KG1 (cell line): ENCODE measurements at places on chromosomes 3 and 15.
A peak's percentile ranks its signal among the peaks of the same experiment; 100 is the strongest.

- no peak for DNase-seq
These were observed 95.7 kb downstream of the OXSM start for GRCh38 chr3:25885544-25885943.

- no peak for DNase-seq
These were observed 93.1 kb downstream of the LRIG1 start for GRCh38 chr3:66407611-66408218.

- DNase-seq, result no peak
These were observed 6.3 kb downstream of the TIGIT start for GRCh38 chr3:114299941-114300624.

DNA sequence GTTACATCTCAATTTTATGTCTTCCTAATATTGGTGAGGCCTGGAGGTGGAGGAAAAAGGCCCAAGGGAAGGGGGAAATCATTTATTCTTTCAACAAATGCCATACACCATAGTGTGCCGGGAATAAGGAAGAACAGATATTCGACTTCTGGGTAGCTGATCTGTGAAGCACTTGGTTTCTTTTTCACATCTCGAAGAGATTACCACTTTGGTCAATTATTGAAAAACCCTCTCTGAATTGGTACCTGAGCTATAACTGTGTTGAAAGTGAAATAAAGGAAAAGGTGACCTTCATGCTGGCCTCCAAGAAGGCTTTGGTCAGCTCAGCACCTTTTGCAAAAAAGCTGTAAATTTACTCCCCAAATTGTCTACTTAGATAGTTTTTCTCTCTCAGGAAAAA is 14.2 kb upstream of the MB21D2 start:
- no peak for DNase-seq

DNA sequence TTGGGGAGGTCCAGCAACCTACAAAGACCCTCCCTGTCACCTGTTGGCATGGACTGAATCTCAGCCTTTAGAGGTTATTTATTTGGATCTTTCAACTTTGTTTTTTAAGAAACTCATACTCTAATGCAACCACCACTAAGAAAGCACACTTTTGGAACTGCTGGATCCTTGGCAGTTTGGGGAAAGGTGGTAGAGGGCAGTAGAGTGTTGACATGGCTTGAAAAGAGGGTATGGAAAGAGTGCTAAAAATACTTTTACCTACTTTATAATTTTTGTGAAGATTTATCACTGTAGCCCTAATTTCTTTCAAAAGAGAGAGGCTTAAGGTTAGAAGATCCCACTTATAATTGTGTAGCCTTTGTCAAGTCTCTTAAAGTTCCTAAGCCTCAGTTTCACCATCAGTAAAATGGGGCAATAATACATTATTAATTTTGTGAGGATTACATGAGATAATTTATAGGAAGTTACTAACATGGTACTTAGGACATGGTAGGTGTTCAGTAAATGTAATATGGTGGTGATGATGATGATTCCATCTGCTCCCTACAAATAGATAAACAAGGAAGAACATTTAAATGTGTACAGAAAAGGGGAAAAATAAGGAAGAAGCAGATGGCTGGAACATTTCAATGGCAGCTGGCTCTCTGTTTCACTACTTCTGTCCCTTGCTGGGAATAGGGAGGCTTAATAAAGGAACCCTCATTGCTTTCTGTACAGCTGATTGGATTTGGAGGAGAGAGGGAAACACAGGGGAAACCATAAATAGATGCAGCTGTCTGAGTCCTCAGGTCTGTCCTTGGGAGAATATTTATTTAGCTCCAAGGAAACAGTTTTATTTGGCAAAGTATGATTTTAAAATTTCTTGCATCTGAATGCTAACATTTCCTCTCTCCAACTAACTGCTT is 208.4 kb upstream of the ADAMTS9 start:
- no peak for DNase-seq

- no peak for DNase-seq
These were observed 426.6 kb upstream of the THBS1 start for GRCh38 chr15:39154227-39154638.

DNA sequence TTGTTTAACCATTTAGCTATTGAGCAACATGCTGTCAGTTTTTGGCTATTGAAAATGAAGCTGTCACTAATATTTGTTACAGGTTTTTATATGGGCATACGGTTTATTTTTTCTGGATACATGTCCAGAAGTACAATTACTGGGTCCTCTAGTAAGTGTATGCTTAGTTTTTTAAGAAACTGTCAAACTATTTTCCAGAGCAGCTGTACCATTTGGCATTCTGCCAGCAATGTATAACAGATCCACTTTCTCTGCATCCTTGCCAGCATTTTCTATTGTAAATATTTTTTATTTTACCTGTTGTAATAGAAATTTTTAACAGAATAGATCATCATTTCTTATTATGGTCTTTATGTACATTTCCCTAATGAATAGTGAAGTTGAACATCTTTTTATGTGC is 658.8 kb downstream of the EDEM1 start:
- no peak for DNase-seq

- no peak for DNase-seq
These were observed 79.5 kb downstream of the IQSEC1 start for GRCh38 chr3:12993517-12994356.

GRCh38 chr15:97081666-97082226 is 751.2 kb downstream of the NR2F2 start:
- DNase-seq, result no peak

DNA sequence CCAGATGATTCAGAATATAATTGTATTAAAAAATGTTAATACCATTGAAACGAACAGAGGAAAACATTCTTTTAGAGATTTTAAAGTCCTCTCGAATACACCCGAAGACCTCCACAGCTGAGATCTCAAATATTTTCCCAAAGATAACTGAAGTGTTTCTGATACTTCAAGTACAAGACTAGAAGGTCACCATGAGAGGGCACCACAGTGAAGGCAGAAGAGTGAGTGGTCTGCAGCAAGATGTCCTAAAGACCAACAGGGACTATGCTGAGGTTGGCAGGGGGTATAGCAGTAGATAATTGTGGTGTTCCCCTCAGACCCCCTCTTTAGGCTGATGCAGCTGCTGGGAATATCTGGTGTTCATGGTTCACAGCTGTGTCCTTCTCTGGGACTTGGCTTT is 156.5 kb downstream of the PDCD6IP start:
- DNase-seq, result no peak

- DNase-seq, result no peak
These were observed 87.8 kb downstream of the SEC22A start for GRCh38 chr3:123289391-123290106.

DNA sequence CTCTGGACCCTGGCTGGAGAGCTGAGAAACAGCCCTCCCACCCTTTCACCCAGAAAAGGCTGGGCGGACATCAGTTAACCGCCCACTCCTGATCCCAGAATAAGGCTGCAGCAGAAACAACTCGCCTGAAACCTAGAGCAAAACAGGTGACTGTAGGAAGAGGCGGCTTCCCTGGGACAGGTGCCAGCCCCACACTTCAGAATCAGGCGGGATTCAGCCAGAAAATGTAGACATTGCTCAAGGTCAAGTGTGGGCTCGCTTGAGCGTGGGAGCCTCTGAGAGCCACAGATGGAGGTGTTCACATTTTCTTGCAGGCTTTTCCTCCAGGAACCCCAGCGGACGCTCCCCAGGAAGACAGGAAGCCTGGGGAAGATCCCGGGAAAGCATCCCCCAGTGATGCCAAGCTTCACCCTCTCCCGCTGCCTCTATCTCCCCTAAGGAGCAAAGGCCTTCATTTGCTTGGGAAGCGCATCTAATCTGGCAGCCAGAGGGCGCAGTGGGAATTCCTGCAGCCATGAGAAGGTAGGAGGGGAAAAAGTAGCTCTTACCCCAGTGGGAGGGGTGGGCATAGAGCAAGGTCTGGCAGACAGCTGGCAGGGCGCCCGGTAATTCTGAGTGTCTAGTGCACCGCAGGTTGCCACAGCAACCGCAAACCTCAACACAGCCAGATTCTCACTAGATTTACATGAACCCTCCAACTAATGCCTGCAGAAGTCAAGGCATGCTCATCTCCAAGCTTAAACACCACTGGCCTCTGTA is 77.7 kb downstream of the OCA2 start:
- DNase-seq, result no peak

GRCh38 chr15:29064290-29064689 is 178.5 kb downstream of the APBA2 start:
- no peak for DNase-seq

DNA sequence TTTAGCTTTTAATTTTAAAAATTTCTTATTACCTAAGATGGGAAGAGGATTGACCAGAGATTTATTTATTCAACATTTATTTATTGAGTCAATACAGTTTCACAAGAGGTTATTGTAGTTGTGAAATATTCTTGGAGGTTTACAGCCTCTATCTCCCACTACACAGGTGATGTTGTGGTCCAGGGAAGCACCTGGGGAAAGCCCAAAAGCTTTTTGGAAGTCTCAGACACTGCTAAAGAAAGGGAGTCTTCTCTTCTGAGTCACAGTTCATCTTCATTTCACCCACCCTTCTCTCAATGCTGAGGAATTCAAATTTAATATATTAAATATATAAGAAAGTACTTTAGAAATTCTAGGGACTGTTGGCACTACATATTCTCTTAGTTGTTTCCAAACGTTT is 41.8 kb downstream of the SERPINI1 start:
- DNase-seq, result no peak

GRCh38 chr3:194806991-194807630 is 121.4 kb downstream of the FAM43A start:
- no peak for DNase-seq

GRCh38 chr15:94100863-94101262 is 130.5 kb upstream of the MCTP2 start:
- no peak for DNase-seq

GRCh38 chr15:42461261-42461660 is 29.7 kb downstream of the ZNF106 start:
- no peak for DNase-seq

DNA sequence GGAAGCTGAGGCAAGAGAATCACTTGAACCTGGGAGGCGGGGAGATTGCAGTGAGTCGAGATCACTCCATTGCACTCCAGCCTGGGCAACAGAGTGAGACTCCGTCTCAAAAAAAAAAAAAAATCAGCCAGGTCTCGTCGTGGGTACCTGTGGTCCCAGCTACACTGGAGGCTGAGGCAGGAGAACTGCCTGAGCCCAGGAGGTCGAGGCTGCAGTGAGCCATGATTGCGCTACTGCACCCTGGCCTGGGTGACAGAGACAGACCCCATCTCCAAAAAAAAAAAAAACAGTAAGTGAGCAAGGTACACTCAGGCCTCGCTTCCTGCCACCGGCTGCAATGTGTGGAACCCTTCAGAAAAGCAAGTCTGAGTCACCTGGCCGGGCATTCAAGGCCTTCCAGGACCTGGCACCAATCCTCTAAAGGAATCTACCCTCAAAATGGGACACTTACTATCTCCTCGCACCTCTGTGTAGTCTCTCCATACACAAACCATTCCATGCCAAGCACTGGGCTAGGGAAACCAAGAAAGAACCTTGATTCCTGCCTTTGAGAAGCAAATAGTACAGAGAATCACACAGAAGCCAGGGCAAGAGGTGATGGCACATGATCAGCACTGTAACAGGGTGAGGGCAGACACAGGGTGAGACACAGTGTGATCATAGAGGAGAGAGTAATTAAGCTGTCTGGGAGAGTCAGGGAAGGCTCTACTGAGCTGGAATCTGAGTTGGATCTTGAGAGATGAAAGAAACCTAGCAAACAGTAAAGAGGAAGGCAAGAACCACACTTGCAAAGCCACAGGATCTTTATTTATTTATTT is 9.7 kb downstream of the SCAMP2 start:
- no peak for DNase-seq

DNA sequence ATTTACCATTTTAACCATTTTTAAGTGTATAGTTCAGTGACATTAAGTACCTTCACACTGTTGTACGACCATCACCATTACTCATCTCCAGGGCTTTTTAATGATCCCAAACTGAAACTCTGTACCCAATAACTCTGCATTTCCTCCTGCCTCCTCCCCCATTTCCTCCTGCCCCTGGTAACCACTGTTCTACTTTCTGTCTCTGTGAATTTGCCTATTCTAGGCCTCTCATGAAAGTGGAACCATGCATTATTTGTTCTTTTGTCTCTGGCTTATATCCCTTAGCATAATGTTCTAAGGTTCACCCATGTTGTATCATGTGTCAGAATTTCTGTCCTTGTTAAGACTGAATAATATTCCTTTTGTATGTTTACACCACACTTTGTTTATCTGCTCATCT is 154.2 kb downstream of the MECOM start:
- no peak for DNase-seq

GRCh38 chr15:53811530-53811929 is 52.1 kb upstream of the WDR72 start:
- no peak for DNase-seq

DNA sequence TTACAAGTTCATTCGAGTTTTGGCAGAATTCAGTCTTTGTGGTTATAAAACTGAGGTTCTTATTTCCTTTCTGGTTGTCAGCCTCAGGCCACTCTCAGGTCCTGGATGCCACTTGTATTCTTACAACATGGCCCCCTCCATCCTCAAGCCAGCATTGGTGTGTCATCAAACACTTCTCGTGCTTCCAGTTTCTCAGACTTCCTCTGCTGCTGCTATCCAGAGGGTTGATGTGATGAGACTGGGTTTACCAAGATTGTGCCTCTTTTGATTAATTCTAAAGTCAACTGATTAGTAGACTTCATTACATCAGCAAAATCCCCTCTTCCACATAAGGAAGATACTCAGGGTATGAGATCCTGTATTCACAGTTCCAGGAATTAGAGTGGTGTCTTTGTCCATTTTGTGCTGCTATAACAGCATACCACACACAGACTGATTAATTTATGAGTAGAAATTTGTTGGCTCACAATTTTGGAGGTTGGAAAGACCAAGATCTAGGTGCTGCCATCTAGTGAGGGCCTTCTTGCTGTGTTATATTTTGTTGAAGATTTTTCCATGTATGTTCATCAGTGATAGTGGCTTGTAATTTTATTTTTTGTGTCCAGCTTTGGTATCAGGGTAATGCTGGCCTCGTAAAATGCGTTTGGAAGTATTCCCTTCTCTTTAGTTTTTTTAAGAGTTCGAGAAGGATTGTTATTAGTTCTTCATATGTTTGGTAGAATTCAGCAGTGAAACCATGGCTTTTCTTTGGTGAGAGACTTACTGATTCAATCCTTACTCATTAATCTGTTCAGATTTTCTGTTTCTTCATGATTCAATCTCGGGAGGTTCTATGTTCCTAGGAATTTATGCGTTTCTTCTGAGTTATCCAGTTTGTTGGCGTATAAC is 11.1 kb downstream of the LRCH3 start:
- peak; percentile 49 for DNase-seq

DNA sequence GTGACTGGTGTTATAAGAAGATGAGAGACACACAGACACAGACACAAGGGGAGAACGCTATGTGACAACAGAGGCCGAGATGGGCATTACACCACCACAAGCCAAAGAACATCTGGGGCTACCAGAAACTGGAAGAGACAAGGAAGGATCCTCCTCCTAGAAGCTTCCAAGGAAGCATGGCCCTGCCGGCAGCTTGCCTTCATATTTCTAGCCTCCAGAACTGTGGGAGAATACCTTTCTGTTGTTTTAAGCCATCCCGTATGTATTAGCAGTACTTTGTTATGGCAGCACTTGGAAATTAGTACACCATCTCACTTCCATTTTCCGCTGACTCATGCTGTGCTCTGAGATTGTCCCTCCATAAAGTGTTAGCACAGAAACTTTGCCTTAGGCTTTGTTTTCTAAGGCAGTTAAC is 38.7 kb upstream of the CA12 start:
- no peak for DNase-seq
